ENCODE measurements at places on chromosomes 1 and 21. TPM values are rescaled to one million over a fixed set of nuclear protein-coding genes. Genes with fewer than 3 reads are reported as not detected.

The PPIAL4G gene
- not detected for total RNA-seq

DNA sequence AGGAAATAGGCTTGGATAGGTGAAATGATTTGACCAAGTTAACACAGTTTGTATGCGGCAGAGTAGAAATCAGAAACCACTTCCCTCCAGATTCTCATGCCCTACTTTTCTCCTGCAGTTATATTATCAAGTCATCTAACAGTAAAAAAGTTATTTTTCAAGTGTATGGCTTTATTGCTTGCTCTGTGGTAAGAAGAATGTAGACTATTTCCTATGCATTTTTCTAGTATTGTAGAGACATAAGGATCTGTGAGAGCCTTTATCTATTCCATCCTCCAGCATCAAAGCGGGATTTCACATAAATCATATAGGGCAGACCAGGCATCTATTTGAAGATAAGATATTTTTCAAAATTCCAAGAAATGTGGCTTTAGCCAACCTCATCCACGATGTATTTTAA, 208.5 kb downstream of the TTLL7 start:
- no peak for DNase-seq

- no peak for DNase-seq
Measured at GRCh38 chr1:115495625-115496024, 146.1 kb upstream of the VANGL1 start.

- DNase-seq, result no peak
Measured at GRCh38 chr1:118487091-118487490, 302.1 kb upstream of the SPAG17 start.

Measured in omental fat pad (tissue), 4 donors.